Colonic mucosa (tissue), 4 donors: ENCODE measurements at places on chromosomes 13 and 19. TPM values are rescaled to one million over a fixed set of nuclear protein-coding genes. Genes with fewer than 3 reads are reported as not detected.

GRCh38 chr13:60836821-60837220 lies 439.8 kb downstream of the TDRD3 start:
- no peak for DNase-seq

- DNase-seq, result no peak
These were observed 56.6 kb downstream of the COL4A1 start for GRCh38 chr13:110250258-110250891.

CCL25 gene
- total RNA-seq, result not detected

MRPS31 gene
- 21.7 TPM for total RNA-seq

GRCh38 chr19:35457173-35457572 lies 9.1 kb downstream of the FFAR2 start:
- no peak for DNase-seq

RNF225 gene
- not detected for total RNA-seq
